ENCODE measurements at places on chromosomes 11 and 22.

DNA sequence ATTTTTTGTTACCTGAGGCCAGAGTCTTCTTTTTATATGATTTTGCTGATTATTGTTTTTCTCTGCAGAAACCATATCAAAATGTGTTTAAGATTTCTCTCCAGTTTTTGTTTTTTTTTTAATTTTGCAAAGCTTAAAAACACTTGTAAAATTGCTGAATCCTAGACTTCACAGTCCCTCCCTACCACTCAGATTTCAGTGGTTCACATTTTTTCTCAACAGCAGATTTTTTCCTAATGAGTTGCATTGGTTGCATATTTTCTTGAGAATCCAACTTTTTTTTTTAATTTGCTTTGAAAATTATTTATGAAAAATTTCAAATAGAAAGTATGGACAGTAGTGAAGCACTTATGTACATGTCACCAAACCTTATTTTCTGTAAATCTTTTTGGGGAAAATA is 5.8 kb downstream of the ARL14EP start:
- DNase-seq: no peak

- no peak for DNase-seq
These were observed 130.5 kb downstream of the SPON1 start for GRCh38 chr11:14093065-14093464.

DNA sequence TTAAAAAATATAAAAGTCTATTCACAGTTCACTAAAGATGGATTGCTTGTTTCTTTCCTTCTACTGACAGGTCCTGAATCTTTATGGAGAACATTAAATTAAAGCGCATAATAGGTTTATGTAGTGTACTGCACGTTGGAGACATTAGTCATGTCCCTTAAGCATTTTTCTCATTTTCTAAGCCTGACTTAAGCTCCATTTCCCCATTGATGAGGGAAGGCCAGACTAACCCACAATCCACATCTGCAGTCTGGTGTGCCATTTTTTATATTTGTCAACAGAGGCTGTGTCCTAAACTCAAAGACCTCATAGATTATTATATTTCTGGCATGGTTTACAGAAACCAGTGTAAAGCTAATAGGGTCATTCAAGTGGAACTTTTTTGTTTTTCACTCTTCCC is 39.9 kb downstream of the CADM1 start:
- no peak for DNase-seq

DNA sequence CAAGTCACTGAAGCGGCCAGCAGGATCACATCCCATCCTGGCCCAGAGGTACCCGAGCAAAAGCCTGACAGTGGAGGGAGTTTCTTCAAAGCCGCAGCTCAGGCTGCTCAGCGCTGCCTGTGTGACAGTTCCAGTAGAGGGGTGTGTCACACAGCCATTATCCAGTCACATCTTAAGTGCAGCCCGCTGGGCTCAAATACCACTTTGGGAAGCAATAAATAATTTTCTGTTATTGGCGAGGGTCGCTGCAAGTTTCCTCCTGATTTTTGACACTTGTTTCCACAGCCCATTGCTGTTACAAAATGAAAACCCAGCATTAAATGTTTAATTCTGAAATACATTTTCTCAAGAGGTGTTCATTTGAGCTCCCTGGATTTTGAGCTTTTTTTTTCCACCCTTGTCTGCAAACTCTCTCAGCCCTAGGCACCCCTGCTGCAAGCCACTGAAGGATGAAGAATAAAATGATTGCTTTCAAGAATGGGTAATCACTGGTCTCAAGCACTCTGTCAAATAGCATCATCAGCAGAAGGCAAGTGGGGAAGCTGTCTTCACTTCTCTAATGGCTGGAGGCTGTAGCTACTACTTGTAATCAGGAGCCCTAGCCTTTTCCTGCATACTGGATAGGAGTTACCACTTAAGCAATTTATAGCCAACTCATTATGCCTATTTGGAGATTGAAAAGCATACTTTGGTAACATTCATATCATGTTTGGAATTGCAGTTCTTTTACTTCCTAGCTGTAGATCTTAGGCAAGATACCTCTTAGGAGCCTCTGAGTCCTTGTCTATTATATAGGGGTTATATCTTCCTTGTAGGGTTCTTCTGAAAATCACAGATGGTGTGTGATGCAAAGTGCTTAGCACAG is 373.7 kb downstream of the METTL15 start:
- DNase-seq: no peak

GRCh38 chr11:61004180-61004611 is 32.7 kb downstream of the CD6 start:
- DNase-seq: no peak

DNA sequence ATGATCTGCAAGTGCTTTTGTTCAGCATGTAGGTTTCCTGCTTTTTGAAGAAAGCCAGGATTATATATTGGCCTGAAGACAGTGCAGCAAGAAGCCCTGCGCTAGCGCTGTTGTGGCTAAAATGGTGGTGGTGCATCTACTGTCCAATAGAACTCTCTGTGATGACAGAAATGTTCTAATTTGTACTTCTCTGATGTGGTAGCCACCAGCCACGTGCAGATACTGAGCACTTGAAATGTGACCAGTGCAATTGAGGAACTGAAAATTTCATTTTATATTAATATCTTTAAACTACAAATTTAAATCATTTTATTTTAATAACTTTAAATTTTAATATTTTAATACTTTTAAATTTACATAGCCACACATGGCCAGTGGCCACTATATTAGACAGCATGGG is 73.0 kb upstream of the PAX6 start:
- no peak for DNase-seq

Data from stomach (tissue), 19 donors.